ENCODE measurements at places on chromosomes 2 and 18.
A peak's percentile ranks its signal among the peaks of the same experiment; 100 is the strongest.

- peak; percentile 86 for DNase-seq
Observed at GRCh38 chr2:62194558-62195420, 1.1 kb upstream of the B3GNT2 start.

- no peak for DNase-seq
Observed at GRCh38 chr2:49807689-49808088, 653.4 kb upstream of the FSHR start.

DNA sequence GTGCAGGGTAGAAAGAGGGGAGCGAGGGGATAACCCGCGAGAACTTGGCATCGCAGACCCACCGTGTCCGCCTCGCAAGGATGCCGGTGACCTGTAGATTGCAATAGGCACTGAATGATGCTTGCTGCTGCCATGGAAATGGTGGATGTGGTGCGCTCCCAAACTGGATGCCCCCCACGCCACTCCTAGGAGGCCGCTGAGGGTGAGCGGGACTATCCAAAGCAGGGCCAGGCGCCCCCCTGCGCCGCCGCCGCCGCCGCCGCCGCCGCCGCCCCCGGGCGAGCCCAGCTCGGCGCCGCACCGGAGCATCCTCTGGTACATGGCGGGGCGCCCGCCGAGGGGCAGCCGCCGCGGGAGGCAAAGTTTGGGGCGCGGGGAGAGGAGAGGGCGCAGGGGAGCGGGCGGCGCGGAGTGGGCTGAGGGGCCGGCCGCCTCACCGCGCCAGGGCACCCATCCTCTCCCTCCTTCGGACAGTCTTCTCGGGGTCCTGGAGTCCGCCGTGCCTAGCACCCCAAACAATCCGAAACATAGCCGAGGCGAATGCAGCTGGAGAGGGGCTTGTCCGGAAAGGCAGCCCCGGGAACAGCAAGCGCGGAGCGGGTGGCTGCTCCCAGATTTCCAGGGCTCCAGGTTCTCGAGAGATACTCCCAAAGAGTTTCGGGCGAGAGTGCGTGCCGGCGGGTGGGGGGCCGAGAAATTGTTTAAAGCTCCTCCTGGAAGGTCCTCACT is 685.1 kb downstream of the NRXN1 start:
- peak; percentile 74 for DNase-seq

GRCh38 chr2:205166745-205167144 is 515.6 kb upstream of the NRP2 start:
- no peak for DNase-seq

DNA sequence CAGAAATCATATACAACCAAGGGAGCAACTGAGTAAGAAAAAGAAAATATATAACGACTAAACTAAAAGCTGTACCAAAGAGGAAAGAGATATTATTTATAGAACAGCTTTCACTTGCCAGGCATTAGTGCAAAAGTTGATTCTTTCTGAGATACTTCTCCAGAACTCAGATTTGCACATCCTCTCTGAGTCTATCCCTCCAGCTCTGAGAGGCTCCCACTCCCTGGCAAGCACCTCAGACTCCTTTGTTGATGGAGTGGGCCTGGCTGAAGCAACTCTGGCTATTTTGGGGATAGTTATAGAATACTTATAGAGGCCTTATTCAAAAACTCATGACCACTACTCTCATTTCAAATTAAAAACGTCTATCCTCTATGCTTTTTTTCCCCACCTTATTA is 501.6 kb upstream of the TNP1 start:
- no peak for DNase-seq

GRCh38 chr2:134120733-134121630 is 132.9 kb upstream of the MGAT5 start:
- peak; percentile 91 for DNase-seq

DNA sequence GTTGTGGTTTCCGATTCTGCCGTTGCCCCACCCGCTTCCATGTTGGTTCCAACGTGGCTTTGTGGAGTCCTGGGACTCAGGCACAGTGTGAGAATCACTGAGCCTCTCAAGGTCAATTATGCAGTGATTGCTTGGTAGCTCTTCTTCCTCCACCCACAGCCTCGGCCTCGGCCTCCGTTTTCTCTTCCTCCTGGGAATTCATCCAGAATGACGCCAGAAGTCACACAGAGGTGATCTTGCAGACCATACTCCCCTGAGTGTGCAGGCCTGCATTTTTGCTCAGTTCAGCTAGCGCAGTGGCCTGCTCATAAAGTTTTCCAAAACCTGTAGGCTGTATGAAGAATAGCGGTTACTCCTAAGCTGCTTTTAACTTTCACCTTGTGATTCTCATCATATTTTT is 273.3 kb downstream of the GBX2 start:
- no peak for DNase-seq

DNA sequence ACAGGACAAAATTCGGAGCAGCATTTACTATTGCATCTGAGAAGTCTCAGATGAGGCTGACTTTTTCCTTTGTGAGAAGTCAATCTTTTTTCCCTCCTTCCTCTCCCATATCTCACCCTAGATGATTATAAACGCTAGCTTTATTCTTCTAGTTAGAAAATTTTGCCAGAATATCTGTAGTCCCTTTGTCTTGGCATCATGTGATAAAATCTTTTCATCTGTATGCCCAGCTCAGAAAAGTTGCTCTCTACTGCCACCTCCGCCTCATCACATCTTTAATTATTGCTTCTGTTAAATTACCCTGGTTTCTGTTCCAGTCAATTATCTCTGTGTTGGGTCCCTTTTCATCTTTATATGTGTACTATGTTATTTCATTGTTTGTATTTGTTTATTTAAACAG is 210.8 kb upstream of the SLC35G4 start:
- DNase-seq: no peak

DNA sequence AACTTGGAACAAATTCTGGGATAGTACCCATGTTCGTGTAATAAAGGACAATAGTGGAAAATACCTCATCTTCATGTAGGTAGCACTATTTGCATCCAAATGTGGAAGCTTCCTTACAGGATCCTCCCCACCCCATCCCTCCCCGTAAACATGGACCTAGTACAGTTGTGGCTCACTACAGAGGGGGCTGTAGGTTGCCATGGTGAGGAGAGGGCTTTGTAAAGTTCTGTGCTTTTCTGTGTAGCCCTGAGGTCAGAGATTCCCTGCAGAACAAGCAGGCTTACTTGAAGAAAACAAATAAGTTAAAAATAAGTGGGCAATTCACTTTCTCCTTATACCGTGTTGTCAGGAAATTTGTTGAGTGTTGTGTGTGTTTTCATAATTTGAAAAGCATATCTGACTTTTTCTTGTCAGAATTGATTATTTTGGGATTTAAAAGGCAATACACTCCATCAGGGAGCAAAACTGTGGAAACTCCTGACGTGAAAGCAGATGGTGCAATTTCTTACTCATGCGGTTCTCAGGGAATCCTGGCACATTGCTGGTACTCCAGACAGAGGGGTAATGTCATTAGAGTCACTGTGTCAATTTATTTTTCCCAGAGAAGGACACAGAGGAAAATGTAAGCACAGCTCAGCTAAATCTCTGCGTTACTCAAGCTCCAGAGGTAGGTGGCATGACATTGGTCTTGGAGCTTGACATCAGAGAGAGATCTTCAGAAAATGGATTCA is 174.2 kb upstream of the LHCGR start:
- no peak for DNase-seq

DNA sequence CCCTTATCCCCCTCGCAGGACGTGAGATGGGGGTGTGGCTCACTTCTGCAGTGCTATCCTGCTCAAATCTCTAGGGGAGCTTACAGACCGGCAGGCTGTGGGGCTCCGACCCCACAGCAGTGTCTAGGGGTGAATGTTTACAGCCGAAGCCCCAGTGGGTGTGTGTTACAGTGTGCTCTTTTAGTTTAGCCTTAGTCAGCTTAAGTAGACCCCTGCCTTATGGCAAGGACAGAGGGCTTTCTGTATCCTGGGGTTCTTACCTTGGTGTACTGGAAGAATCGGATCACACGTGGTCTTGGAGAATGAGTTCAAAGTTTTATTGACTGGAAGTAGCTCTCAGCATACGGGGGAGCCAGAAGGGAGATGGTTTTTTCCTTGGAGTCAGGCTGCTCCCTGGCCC is 348.2 kb upstream of the GYPC start:
- DNase-seq: no peak

- no peak for DNase-seq
Observed at GRCh38 chr18:55863876-55864275, 275.9 kb upstream of the TCF4 start.

DNA sequence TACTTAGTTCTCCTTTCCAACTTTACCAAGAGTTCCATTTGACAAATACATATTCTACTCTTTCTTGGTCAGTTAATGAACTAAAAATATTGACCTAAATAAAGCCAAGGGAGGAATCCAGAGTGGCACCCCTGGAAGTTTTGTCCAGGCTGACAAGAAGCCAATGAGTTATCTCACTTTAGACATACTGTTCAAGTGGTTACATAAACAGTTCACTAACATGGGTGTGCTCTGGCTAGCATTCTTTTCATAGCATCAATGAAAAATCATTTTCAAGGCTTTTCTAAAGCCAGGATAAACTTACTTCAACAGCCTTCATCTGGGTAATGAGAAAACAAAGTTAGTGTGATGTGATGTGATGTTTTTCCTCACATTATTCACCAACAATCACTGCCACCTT is 649.4 kb downstream of the TDRD15 start:
- no peak for DNase-seq

DNA sequence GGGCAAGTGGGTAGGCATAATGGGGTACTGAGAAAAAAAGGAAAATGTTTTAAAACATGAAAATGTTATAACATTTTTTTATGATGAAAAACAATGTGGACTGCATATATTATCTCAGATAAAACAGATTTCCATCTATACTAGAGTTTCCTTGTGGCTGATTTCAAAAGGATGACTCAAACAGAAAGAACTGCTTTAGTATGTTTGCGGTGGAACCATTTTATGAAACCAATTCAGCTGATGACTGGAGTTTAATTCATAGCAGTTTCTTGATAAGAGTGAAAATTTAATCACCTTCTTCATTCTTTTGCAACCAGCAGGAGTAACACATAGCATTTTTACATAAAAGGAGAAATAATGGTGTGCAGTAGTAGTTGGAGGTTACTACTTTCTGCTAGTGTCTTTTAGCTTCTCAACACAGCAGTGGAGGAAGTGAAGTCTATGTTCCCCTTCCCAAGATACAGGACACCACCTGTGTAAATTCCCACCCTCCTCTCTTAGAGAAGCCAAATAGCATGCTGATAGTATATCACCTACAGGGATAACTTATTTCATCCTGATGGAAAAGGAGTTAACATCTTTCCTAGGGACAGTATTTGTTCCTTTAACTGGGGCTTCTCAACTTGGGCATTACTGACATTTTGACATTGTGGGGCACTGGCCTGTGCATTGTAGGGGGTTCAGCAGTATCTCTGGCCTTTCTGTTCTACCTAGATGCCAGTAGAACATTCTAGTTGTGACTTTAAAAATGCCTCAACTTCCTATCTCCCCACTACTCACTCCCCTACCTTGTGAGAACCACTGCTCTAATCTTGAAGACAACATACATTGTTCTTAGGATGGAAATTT is 29.9 kb downstream of the PELI1 start:
- no peak for DNase-seq

- no peak for DNase-seq
Observed at GRCh38 chr2:219536967-219537366, 6.6 kb downstream of the CHPF start.

DNA sequence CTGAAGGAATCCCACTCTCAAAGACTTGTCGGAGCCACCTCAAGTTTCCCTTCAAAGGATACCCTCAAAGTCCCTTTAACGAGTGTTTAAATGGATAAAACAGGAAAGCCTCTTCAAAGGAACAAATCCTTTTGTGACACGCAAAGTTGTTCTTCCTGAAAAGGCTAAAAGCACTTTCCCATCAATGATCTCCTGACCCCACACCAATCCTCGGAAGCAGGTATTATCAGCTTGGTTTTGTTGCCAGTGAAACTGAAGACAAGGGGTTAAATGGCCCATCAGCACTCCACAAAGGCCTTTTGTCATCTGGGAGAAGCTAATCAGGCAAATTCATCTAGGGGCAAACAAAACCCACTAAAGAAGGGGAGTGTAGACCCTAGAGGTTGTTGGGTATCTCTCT is 418.0 kb upstream of the ID2 start:
- no peak for DNase-seq

- DNase-seq: no peak
Observed at GRCh38 chr2:113190871-113191270, 17.1 kb downstream of the PSD4 start.

DNA sequence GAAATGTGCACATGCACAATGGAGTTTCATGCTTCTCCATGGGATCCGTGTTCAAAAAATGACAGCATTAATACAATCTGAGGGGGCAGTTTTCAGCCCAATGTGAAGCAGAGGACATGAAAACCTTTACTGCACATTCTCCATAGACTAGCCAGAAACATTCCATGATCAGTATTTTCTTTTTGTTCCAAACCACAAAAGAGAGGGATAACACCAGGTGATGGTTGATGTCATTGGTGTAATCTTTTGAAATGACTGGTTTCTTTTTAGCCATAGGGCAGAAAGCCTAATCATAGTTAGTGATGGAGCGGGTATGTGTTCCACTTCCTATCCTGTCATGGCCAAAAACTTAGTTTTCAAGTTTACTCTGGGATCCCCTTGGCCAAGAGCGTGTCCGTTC is 1.8 kb upstream of the KYNU start:
- no peak for DNase-seq

DNA sequence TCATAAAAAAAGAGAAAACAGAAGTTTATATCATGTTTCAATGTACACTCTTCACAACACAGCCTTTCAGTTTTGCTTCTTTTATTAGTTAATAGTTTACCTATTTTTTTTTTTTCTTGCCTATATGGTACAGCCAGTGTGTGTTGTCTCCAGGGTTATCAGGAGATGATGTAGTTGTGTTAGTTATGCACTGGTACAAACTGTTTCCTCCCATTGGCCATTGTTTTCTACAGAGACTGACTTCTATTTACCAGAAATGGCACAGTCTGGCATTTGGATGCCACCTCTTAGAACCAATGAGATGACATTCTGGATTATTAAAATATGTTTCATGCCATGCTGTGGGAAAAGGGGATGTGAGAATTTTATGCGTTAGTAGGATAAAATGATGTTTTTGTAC is 339.4 kb downstream of the PLCL1 start:
- no peak for DNase-seq

DNA sequence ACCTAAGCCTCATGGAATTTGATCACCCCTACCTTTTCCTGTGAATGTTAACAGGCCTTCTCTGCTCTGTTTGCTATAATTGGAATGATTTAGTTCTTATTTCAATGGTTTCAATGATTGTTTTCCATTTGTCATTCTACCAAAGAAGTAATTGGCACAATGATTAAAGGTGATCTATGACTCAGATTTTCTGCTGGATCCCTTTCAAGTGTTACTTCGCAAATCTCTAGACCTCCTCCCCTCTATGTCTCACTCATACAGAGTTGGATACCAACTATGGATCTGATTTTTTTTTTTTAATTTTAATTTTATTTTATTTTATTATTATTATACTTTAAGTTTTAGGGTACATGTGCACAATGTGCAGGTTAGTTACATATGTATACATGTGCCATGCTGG is 29.6 kb upstream of the FAM117B start:
- no peak for DNase-seq

- DNase-seq: no peak
Observed at GRCh38 chr2:148546270-148546669, 98.3 kb upstream of the EPC2 start.

DNA sequence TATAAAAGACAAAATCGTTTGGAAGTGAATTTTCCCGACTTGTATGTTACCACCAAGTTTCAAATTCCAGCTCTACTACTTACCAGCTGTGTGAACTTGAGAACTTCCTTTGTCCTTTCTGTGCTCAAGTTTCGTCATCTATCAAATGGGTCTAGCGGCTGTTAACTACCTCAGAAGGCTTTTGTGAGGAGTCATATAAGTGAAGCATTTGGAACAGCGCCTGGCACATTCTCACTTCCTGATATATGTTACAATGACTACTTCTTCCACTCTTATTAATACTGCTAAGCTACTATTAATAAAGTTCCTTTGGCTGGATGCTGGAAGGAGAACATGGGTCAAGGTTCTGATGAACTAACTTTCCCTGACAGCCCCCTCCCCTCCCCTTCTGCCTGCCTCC is 104.5 kb downstream of the MEIS1 start:
- DNase-seq: no peak

All from upper lobe of left lung (tissue), 6 donors.